Dorsolateral prefrontal cortex (tissue), 122 donors: ENCODE measurements at places on chromosomes 12 and 14.

- DNase-seq = no peak
These were observed 58.4 kb upstream of the STAC3 start for GRCh38 chr12:57309420-57309819.

GRCh38 chr14:102594514-102595175, 2.2 kb downstream of the RCOR1 start:
- DNase-seq = no peak

DNA sequence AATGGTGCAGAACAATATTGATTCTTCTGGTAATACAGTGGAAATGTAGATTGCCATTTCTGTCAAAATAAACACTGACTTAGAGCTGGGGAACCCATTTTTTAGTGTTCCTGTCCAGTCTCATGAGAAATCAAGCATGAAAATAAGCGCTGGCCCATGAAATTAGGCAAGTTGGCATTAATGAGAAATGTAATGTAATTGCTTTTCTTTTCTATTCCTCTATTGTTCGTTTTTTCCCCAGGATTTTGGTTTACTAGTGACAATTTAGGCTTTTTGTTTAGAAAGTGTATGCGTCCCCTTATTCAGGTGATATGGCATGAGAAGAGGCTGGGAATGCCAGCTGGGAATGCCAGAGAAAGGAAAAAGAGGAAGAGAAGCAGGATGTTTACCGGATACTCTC, 64.4 kb upstream of the KICS2 start:
- no peak for DNase-seq

- DNase-seq = no peak
These were observed 105.1 kb upstream of the AMIGO2 start for GRCh38 chr12:47184813-47185212.

GRCh38 chr12:29224572-29224971, 75.5 kb downstream of the FAR2 start:
- DNase-seq = no peak

DNA sequence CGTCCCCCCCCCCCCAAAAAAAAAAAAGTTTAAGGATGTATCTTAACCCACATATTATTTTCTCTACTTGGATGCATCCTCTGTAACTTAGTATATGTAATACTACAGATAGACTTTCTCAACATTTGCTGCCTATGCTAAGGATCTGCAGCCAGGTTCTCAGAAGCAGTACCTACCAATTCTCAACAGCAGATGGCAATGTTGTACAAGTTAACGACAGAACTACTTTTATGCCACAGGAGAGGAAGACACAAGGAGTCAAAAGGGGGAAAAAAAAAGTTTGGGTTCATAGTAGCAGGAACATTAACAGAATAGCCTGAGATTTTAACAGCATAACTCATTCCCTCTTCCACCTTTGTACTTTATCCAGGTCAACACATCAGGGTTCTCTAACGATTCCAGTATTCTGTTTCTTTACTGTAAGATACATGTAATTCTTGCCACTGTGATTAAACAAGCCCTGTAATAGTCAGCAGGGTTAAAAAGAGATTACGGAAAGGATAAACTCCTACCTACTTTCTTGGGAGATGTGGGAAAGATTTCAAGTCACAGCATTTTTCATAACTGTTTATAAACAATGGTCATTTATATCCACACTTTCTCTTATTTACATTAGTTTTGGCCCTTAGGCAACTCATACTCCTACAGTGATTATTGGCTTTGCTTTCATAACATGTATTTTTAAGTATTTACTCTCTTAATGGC, 5.7 kb upstream of the NEK9 start:
- no peak for DNase-seq
